ENCODE measurements at places on chromosomes 12 and 14. TPM values are rescaled to one million over a fixed set of nuclear protein-coding genes. Genes with fewer than 3 reads are reported as not detected.

Gene RAB3IP
- 85.6 TPM for total RNA-seq

DNA sequence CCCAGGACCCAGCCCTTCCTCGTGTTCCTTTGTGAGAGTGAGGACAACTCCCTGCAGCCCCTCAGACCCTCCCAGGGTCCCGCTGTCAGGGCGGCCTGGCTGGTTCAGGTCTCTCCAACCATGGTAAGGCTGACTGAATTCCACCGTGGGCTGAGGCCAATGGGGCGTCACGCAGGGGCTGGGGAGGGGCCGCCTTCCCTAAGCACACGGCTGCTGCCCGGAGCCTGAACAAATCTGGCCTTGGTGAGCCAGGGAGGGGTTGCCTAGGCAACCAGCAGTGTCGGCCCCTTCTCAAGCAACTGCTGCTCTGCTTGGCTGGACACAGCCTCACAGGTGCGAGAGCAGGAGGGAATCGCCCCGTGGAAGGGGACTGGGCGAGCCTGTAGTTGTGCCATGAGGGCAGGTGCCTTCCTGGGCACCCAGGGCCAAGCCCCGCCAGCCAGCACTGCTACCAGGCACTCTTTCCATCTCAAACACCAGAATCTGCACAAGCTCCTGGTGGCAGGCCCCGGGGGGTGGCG lies 37.0 kb upstream of the GALNT9 start:
- no peak for DNase-seq

DNA sequence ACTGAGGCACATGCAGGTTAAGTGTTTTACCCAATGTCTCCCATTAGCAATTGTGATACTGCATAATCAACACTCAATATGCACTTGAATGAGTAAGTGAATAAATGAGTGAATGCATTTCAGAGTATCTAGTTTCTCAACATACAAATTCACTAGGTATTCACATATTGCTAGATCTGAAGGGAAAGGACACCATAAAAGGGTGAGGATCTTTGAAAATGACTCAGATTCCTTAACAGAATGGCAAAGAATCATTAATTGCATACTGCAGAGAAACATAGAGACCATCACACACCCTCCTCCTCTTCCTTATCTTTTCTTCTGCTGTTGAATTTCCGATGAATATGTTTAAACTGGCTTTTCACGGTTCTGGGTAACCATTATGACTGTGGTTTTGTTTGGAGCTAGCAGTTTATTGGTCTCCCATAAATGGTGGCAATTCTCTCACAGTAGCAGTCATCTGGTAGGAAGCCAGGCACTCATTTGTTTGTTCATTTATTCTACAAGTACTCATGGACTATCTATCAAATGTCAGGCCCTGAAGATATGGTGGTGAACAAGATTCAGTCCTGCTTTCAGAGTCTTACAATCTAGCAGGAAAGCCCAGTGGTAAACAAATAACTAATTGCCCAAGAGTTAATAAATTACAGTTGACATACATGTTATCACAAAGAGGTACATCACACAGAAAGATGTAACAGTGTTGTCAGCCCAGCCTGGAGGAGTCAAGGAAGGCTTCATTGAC lies 70.2 kb downstream of the LLPH start:
- no peak for DNase-seq

Gene GLS2
- 3.1 TPM for total RNA-seq

Gene BCL11B
- 2.3 TPM for total RNA-seq

GRCh38 chr12:6461401-6462233 lies 8.9 kb downstream of the VAMP1 start:
- no peak for DNase-seq

GRCh38 chr14:55535516-55536203 lies 44.3 kb upstream of the KTN1 start:
- no peak for DNase-seq

Gene STAC3
- 6.1 TPM for total RNA-seq

GRCh38 chr12:93851257-93851671 lies 174.1 kb downstream of the CRADD start:
- DNase-seq = no peak

DNA sequence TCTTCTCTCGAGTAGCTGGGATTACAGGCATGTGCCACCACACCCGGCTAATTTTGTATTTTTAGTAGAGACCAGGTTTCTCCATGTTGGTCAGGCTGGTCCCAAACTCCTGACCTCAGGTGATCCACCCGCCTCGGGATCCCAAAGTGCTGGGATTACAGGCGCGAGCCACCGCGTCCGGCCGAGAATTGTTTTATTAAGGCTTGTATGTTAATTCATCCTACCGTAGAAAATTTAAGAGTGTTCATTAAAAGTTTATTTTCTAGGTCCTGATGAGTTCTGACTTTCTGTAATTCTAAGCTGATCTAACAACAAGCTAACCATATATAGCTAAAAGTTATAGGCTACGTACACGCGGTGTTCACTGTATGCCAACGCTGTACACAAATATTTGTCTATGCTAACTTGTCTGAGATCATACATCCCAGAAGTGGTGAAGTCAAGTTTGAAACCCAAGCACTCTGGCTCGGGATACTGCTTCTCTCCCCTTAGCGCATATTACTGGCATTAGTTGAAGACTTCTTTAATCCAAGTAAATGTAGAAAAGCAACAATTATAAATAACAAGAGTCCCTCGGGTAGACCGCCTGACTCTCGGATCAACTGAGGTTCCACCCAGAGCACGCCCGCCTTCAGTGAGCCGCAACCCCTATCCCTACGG lies 570 bp upstream of the MRPS35 start:
- DNase-seq = no peak

- DNase-seq = peak; percentile 2
Observed at GRCh38 chr14:72614365-72614764, 279.5 kb downstream of the DPF3 start.

GRCh38 chr12:13090054-13090453 lies 13.4 kb downstream of the GSG1 start:
- DNase-seq = no peak

Gene CYP27B1
- total RNA-seq = 2.0 TPM

GRCh38 chr12:91139286-91139685 lies 28.0 kb upstream of the LUM start:
- DNase-seq = no peak

Gene APOLD1
- 5.3 TPM for total RNA-seq

GRCh38 chr14:90788031-90788430 lies 28.2 kb downstream of the TTC7B start:
- no peak for DNase-seq

GRCh38 chr14:69096781-69097475 lies 56.0 kb downstream of the DCAF5 start:
- no peak for DNase-seq

Gene NTN4
- total RNA-seq = 7.2 TPM

DNA sequence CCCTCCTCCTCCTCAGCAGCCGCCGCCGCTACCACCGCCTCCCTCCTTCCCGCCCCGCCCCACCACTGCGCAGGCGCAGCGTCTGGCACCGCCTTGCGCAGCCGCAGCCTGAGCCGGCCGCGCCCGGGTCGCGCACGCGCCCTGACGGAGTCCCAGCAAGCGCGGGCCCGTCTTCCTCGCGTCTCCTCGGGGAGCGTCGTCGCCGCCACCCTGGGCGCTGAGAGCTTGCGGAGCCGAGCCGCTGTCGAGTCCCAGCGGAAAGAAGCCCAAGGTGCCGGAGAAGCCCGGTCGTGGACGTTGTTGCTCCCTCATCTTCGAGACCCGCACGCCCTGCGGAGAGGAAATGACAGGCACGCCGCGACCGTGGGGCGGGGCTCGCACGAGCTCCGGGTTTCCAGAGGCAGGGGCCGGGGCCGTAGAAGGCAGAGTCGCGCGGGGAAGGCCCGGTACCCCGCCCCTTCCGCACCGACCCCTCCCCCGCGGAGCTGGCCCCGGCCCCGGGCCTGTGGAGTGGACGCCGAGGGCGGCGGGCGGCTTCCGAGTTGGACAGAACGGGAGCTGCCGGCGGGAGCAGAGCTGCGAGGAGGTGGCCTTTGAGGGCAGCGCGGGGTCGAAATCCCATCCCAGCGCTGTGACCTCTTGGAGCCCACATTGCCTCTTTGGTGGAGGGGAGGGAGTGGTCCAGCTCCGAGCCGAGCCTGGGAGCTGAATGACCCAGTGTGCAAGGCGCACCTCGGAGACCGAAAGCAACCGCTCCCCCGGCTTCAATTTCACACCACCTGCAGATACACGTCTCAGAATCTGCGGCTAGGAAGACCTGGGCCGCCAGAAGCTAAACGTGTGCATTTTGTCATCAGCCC lies 469 bp upstream of the RAB35 start:
- DNase-seq = peak; percentile 97

- DNase-seq = no peak
Observed at GRCh38 chr12:90036637-90037036, 328.0 kb upstream of the ATP2B1 start.

Gene RGS6
- 5.1 TPM for total RNA-seq

DNA sequence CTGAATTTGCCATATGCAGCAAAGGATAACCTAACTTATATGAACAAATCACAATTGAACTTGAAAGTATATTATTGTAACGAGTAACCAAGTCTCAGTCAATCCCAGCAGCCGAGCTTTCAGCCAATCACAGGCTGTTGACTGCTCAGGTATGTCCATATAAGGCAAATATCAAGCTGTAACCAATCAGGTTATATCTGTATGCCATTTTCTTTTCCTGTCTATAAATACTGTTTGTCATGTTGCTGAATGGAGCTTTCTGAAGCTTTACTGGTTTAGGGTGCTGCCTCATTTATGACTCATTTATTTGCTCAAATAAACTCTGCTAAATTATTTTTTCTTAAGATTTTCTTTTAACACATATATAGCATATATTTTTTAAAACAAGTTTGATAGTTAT lies 1059.5 kb downstream of the GALC start:
- no peak for DNase-seq

- no peak for DNase-seq
Observed at GRCh38 chr12:11705010-11705409, 55.5 kb downstream of the ETV6 start.

Gene DNAI7
- 3.1 TPM for total RNA-seq

DNA sequence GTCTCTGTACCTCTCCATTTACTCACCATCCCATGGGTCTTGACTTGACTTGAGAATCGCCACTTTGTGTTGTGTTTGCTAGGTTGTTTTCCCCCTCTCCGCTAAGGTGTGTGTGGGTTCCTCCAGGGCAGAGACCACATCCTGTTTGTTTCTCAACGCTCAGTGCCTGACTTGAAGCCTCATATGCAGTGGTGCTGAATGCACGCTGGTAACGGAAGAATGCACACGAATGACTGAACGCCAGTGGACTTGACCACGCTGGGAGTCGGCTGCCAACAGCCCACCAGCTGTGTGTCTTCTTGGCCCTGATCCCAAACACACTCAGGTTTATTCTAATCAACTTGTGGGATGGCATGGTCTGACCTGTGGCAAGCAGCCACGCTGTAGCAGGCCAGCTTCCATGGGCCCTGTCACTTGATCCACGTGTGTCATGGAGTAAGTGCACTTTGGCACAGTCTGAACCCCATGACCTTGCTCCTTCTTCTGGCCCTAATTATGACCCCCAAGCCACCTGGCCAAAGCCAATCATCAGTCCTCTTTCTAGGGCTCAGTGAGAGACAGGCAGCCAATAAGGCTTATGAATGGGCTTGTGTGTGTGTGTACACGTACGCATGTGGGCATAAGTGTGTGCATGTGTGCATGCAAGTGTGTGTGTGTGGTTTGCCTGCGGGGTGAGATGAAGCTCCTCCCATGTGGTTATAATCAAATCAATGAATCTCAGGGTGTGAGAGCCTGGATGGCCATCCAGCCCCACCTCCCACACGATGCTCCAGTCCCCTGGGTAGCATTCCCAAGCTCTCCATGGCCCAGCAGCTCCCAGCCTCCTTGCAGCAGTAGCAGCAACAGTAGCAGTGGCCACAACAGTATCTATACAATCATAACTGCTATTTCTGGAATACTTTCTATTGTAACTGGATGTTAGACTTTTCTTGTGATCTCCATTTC lies 6.4 kb upstream of the TC2N start:
- DNase-seq = no peak

DNA sequence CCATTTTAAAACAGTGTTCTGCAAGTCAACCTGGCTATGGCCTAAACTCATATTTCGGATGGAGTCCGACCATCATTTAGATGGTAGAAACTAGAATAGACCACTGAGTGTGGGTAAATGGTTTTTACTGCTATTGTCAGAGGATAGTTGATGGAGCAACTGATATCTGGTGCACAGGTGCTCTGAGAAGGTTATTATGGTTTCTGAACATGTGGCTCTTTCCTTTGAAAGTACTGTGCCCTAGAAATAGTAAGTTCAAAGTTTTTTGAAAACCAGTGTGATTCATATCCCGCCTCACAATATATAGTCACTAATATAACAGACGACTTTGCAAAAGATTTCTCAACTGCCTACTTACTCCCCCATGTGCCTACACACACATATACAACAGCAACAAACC lies 64.4 kb upstream of the BTG1 start:
- no peak for DNase-seq

DNA sequence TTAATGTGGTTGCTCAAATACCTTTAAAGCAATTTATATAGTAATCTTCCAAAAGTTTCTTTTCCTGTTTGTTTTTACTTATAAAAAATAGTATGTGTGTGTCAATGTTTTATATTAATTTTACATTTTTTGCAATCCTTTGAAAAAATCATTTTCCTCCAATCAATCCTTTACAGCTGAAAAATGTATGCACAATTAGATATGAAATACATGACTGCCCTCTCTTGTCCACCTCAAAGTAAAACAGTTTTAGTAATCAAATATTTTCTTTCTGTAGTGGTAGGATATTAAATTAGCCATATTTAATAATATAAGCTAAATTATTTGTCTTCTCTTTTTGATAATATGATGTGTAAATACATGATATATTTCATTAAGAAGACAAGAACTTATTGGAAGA lies 269.9 kb downstream of the ADAMTS20 start:
- no peak for DNase-seq

DNA sequence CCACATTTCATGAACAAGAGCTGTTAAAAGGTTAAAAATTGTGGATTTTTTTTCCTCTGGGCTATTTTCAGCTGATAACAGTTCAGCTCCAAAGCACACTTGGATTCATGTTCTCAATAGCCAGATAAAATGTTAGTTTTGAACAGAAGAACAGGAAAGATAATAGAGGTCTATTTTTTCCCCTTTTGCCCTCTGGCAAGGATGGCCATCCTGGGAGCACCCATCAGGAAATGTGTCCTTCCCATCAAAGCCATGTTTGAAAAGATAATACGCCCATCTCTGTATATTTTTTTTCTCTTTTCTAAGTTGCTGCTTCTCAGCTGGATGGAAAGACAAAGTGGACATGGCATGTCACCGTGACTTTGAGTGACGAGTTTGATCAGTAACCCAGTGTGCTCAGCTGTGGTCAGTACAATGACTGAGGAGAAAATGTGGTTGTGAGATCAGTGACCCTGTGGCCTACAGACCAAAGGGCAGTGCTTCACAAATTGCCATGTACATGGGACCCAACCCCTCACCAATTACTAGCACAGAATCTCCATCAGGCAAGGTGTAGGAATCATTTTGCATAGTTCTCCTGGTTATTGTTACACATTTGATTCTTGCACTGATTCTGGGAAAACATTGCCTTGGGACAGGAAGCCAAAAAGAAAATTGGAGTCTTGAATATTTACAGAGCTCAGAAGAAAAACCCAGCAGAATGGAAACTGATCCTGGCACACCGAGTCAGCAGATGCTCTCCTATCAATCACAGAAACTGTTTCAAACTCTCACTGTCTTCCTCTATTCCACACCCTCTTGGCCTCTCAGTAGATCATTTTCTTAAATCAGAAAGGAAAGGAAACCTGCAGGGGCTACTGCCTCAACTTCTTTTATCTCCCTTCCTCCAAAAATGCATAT lies 64.3 kb downstream of the ANO6 start:
- no peak for DNase-seq

Gene MYF6
- 0.33 TPM for total RNA-seq

GRCh38 chr12:114726092-114726710 lies 42.2 kb upstream of the TBX3 start:
- DNase-seq = no peak

GRCh38 chr12:31431721-31432240 lies 105.8 kb upstream of the SINHCAF start:
- no peak for DNase-seq

Gene PAX9
- total RNA-seq = 0.77 TPM
